Smooth muscle cell of the umbilical artery (primary cell): ENCODE measurements at places on chromosomes 5 and 9. TPM values are rescaled to one million over a fixed set of nuclear protein-coding genes. Genes with fewer than 3 reads are reported as not detected.

The NUTM2G gene
- total RNA-seq, result not detected in 2 replicates

The WASHC1 gene
- 3.3 and 3.4 TPM in 2 replicates for total RNA-seq

The CENPH gene
- total RNA-seq, result 3.6 and 10.7 TPM in 2 replicates

The ENHO gene
- total RNA-seq, result not detected in 2 replicates

The FAXDC2 gene
- total RNA-seq, result 4.2 and 5.9 TPM in 2 replicates
